ENCODE measurements at places on chromosomes 12 and 14. TPM values are rescaled to one million over a fixed set of nuclear protein-coding genes. Genes with fewer than 3 reads are reported as not detected.

The RERG gene
- not detected for total RNA-seq

The FAM177A1 gene
- total RNA-seq: 101 TPM

The GTF2A1 gene
- total RNA-seq: 32.0 TPM

The LALBA gene
- total RNA-seq: not detected

The TFCP2 gene
- total RNA-seq: 10.2 TPM

The NPFF gene
- 1.0 TPM for total RNA-seq

The SAMD4A gene
- total RNA-seq: 23.4 TPM

The CCT2 gene
- total RNA-seq: 348 TPM

The OR11G2 gene
- total RNA-seq: not detected

The SYNDIG1L gene
- not detected for total RNA-seq

The E2F7 gene
- 8.7 TPM for total RNA-seq

The PLD4 gene
- total RNA-seq: not detected

The SLCO1B1 gene
- not detected for total RNA-seq

The RNFT2 gene
- total RNA-seq: 16.5 TPM
